HepG2 (cell line): ENCODE measurements at places on chromosomes 11 and 22.
A peak's percentile ranks its signal among the peaks of the same experiment; 100 is the strongest.

DNA sequence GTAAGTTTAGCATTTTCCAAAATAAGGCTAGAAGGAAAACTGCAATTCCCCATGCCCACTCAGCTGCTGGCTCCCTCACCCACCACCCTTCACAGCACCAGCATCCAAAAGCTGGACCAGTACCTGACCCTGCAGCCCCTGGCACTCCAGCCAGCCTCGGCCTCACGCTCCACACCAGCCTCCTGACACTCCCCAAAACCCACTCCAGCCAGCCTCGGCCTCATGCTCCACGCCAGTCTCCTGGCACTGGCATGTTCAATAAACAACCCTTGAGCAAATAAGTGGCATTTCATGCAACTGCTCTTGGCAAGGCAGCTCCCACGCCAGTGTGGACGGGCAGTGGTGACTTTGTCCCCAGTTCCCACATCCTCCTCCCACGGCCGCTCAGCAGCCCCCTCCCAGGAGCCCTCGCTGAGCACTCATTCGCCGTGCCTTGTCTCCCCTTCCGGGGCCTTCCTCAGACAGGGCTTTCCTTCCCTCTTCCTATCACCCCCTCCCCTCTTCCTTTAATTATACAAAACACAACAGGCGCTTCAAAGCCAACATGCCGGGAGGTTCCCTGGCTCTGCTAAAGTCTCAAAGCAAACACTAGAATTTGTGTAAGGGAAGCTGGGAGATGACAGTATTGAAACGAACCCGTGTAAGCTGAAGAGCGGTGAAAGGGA, 6.8 kb downstream of the TOLLIP start:
- peak; percentile 65 for DNase-seq

DNA sequence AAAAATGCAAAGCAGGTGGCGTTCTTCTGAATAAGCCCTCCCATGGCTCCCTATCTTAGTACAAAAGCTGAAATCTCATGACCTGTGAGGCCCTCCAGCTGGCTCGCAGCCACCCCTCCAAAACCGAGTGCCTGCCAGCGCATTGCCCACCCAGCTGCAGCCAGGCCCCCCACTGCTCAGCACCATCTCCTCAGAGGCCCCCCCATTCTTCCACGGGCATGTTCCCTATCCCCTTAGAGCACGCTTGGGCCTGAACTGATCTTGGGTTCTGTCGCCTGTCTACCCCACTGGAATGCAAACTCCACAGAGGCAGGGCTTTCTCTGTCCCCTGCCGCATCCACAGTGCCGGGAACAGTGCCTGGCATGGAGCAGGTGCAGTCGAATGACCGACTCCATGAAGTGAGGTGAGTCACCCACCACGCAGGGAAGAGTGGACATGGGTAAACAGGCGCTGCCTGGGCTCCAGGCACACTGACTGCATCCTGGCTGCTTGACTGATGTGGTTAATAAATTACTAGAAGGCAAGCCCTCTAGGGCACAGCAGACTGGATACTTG, 11.3 kb upstream of the EFCAB6 start:
- DNase-seq, result peak; percentile 61

GRCh38 chr11:126121296-126121695, 58.6 kb upstream of the CDON start:
- DNase-seq, result no peak

GRCh38 chr22:31288496-31289240, 3.6 kb downstream of the PIK3IP1 start:
- DNase-seq, result no peak

DNA sequence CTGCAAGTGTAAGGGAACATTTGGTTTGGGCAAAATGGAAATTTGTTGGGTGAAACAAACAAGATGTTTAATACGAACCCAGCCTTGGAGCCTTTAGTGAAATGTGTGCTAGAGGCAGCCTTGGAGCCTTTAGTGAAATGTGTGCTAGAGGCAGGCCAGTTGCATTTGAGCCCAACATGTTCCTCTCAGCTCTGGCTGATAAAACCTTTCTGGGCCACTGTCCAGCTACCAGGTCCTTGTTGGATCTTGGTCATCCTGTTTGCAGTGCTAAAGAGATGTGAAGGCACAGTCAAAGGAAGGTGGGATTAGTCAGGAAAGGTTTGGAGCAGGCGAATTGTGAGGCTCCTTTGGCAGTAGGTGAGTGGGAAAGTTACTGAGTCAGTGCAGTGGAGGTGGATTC, 48.9 kb downstream of the CEP164 start:
- no peak for DNase-seq

GRCh38 chr11:12152321-12152720, 41.9 kb downstream of the MICAL2 start:
- DNase-seq, result no peak

- no peak for DNase-seq
Measured at GRCh38 chr11:134538742-134539141, 126.7 kb upstream of the B3GAT1 start.

GRCh38 chr11:106668147-106668546, 350.1 kb downstream of the GUCY1A2 start:
- DNase-seq, result no peak
